ENCODE measurements at places on chromosomes 7 and 10. TPM values are rescaled to one million over a fixed set of nuclear protein-coding genes. Genes with fewer than 3 reads are reported as not detected.

The PTN gene
- not detected for total RNA-seq

The RNLS gene
- 16.3 TPM for total RNA-seq

The CYP3A7 gene
- total RNA-seq = not detected

The CAMK1D gene
- total RNA-seq = 0.15 TPM

The RADIL gene
- total RNA-seq = not detected

The TLX1 gene
- not detected for total RNA-seq

The ATRNL1 gene
- not detected for total RNA-seq

The C7orf33 gene
- not detected for total RNA-seq

The PWWP2B gene
- 16.9 TPM for total RNA-seq

The COL26A1 gene
- not detected for total RNA-seq

The AHCYL2 gene
- 16.6 TPM for total RNA-seq

The PRSS37 gene
- total RNA-seq = not detected

The ADAP1 gene
- 9.9 TPM for total RNA-seq

The AGBL3 gene
- total RNA-seq = 0.46 TPM

The NEBL gene
- 0.16 TPM for total RNA-seq

The ADCK2 gene
- total RNA-seq = 17.7 TPM

The MMRN2 gene
- total RNA-seq = 24.7 TPM

The CPA2 gene
- 0.11 TPM for total RNA-seq

The OLAH gene
- 0.55 TPM for total RNA-seq

The SFXN3 gene
- 24.3 TPM for total RNA-seq

The GDF2 gene
- not detected for total RNA-seq

The FKBP6 gene
- total RNA-seq = not detected

The LBX1 gene
- not detected for total RNA-seq

The UCMA gene
- not detected for total RNA-seq

The AS3MT gene
- 3.2 TPM for total RNA-seq

The LRGUK gene
- total RNA-seq = not detected

The ZCWPW1 gene
- total RNA-seq = 0.86 TPM

The GSTO2 gene
- total RNA-seq = 50.1 TPM

The AIFM2 gene
- 1.9 TPM for total RNA-seq

The CDC14C gene
- not detected for total RNA-seq

The ACHE gene
- total RNA-seq = 0.31 TPM

The TMEM273 gene
- not detected for total RNA-seq

The GHRHR gene
- total RNA-seq = not detected

The CNNM1 gene
- under 0.01 TPM for total RNA-seq

The MRLN gene
- total RNA-seq = not detected

The DNAJB6 gene
- total RNA-seq = 88.6 TPM

The KCNMA1 gene
- 1.3 TPM for total RNA-seq

The ECHDC3 gene
- total RNA-seq = 58.0 TPM

The BTBD16 gene
- 0.15 TPM for total RNA-seq

The FRAT1 gene
- 1.6 TPM for total RNA-seq

The GPR141 gene
- total RNA-seq = not detected

The PPP1R17 gene
- not detected for total RNA-seq

The ADAM22 gene
- total RNA-seq = not detected

The NRP1 gene
- 32.4 TPM for total RNA-seq

The AVPI1 gene
- 23.0 TPM for total RNA-seq

The C10orf143 gene
- not detected for total RNA-seq

The GPRIN2 gene
- total RNA-seq = 0.11 TPM

The ODAD2 gene
- 0.23 TPM for total RNA-seq

The SMO gene
- total RNA-seq = 6.5 TPM

The SLC16A12 gene
- total RNA-seq = not detected

The GNGT1 gene
- total RNA-seq = not detected

The RASA4B gene
- total RNA-seq = 0.62 TPM

The ZNF487 gene
- total RNA-seq = 3.3 TPM

The LRRC61 gene
- total RNA-seq = 24.4 TPM

The FANK1 gene
- 2.1 TPM for total RNA-seq

Data from hair follicular keratinocyte (primary cell).